ENCODE measurements at places on chromosomes 11 and 22. TPM values are rescaled to one million over a fixed set of nuclear protein-coding genes. Genes with fewer than 3 reads are reported as not detected.

- no peak for DNase-seq
These were observed 34.2 kb upstream of the MOB2 start for GRCh38 chr11:1520663-1521267.

- DNase-seq = no peak
These were observed 3.8 kb upstream of the CBLIF start for GRCh38 chr11:59849129-59849528.

DNA sequence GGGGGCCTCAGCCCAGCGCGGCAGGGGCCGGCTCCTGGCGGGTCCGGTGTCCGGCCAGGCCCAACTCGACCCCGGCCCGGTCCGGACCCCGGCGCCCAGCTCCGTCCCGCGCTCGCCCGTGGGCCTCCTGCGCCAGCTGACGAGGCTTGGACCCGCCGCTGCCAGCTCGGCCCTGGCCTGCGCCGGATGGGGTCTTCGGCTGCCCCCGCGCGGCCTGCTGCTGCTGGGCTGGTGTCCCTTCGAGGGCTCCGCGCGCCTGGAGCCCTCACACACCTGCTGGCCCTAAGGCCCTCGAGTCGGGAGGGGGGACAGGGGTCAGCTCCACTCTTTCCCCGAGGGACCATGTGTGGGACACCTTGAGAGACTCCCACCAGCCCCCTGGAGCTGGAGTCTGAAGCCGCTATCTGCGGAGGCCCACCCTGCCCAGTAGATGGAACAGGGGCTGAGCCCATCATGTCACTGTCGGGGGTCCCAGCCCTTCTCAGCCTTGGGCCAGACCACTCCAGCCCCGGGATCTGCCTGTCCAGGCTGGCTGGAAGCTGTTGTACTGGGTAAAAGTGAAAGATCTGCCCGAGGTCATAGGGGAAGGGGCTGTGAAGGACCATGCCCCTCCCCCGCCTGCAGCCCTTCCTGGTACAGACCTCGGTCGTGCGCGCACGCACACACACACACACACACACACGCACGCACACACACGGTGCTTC is 768 bp upstream of the CDKN1C start:
- peak; percentile 74 for DNase-seq

DNA sequence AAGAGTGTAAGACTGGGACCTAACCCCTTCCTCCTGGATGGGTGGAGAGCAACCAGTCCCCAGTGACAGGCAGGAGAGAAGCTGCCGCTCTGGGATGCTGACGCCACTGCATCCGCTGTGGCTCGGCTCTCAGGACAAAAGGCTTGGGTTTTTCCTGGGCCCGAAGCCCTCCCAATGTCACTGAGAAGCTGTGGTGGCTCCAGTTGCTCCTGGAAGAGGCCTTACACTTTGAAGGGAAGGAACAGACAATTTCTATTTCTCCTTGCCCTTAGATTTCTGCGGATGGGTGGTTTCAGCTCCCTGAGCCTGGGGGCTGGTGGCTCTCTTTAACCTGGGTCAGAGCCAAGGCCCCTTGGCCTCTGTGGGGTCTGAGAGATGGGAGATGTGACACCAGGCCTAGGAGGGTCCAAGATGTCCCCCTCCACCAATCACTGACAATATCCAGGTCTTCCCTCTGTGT is 21.4 kb downstream of the TPBGL start:
- DNase-seq = no peak

- DNase-seq = peak; percentile 78
These were observed 95.5 kb upstream of the PARVA start for GRCh38 chr11:12281571-12282478.

DNA sequence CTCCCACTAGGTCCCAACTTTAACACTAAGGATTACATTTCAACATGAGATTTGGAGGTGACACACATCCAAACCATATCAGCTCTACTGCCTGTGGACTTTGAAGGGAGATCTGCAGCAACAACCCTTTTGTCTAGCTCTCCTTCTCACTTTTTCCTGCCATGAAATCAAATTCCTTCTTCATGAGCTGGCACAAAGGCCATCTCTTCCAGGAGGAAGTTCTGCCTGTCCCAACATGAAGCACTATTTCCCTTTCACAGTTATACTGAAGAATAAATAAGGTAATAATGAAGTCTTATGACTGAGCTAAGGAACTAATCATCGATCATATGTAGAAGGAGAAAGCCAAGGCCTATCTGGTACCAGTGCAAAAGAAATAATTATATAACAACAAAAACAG is 253.5 kb upstream of the TENM4 start:
- no peak for DNase-seq

- DNase-seq = no peak
These were observed 73.0 kb upstream of the SHISAL1 start for GRCh38 chr22:44385781-44386180.

DNA sequence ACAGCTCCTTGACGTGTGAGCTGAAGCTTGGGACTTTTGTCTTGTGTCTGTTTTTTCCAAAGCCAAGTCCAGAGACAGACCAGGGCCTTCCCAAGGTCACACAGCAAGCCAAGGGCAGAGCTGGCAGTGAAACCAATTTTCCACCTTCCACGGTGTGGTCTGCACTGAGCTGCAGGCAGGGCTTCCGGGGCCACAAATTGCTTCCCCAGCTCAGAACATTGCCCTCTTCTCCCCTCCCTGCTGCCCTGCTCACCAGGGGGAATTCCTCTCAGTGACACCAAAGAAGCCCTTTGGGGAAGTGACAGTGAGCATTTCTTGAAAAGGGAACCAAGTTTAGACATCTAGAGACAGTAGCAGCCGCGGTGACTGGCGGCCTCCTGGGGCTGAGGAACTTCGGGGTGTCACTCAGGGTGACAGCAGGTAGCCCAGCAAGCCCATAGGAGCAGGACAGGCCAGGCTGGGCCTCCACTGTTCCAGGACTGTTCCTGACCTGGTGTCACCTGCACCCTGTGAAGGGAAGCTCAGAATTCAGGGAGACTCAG is 9.2 kb downstream of the FXYD2 start:
- DNase-seq = no peak

- DNase-seq = no peak
These were observed 32.1 kb downstream of the APOL5 start for GRCh38 chr22:35749808-35750207.

- DNase-seq = peak; percentile 34
These were observed at the start of gene CALCB for GRCh38 chr11:15073361-15074205. Gene CALCB (plus strand): TSS chr11:15073593. CDS start chr11:15074719, 1,126 bp downstream.

DNA sequence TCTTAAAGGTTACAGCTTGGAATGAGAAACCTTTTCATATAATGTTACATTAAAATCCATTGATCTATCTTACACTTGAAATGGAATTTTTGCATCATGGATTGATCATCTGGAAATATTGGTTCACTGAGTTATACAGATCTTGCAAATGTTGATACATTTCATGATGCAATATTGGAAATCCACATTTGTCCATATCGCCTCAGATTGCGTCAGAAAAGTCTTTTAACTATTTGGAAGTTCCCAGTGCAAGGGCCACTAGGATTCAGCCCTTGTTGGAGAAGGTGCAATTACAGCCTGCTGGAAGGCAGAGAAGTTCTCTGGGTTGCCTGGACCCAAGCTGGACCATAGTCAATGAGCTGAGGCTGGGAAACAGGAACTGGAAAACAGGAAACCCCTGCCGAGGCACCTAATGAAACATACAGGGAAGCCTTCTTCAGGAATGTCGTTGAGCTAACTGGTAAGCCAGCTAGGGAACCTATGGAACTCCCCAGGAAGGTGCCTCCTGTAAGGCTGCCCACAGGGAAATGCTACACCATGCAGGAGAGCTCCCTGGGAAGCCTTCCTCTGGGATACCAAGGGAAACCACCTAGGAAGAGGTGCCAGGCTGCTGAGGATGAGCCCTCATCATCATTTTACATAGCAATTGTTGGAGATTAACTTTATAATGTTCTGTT is 600.4 kb upstream of the CADM1 start:
- no peak for DNase-seq

- DNase-seq = peak; percentile 86
These were observed 1.0 kb upstream of the ROBO4 start for GRCh38 chr11:124898711-124899110.

GRCh38 chr11:17528181-17528691 is 16.0 kb downstream of the USH1C start:
- DNase-seq = no peak

GRCh38 chr22:17980015-17980590 is 44.3 kb downstream of the MICAL3 start:
- DNase-seq = no peak

- no peak for DNase-seq
These were observed 1.1 kb upstream of the RASSF10 start for GRCh38 chr11:13008061-13008435.

- no peak for DNase-seq
These were observed 25.1 kb downstream of the LGR4 start for GRCh38 chr11:27447288-27448183.

DNA sequence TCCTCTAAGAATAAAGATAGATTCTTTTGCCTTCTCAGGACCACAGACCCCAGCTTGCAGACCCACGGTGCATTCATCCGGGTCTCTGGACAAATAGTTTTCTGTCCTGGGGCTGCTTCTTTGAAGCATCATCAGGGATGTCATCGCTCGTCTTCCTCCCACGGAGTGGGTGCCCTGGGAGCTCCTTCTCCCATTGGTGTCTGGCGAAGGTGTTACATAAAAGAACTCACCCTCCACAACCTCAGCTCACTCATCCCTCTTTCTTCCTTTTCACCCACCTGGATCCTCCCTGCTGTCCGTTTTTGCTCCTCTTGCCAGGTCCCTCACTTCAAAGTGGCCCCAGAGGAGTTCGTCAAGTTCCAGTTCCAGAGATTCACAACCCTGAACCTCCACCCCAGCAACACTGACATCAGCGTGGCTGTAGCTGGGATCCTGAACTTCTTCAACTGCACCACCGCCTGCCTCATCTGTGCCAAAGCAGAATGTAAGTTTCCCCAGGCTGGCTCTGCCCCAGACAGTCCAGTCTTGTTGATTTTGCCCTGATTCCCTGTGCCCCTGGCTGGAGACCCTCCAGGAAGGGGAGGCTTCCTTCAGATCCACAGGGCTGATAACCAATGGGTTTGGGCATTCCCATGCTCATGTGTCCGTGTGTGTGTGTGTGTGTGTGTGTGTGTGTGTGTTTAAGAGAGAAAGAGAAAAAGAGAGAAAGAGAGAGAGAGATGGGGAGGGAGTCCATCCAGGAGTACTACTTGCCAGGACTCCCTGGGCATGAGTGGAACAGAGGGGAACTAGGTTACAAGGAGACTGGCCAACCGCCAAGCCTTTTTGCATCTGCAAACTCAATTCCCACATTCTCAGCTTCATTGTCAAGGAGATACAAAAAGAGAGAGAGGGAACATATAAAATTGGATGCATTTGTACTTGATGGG is 204.2 kb upstream of the TBCEL start:
- DNase-seq = no peak

DNA sequence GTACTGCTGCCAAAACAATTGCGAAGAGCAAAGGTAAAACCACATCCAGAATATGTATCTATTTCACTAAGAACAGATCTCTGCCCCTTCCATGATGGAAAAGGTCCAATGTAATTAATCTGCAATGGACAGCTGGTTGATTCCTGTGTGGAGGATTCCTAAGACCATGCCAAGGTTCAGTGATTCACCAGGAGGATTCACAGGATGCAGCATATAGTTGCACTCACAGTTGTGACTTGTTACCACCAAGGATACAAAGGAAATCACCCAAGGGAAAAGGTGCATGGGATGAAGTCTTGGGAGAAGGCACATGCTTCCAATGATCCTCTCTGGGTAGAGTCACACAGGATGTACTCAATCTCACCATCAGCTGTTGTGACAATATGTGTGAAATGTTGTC is 35.1 kb upstream of the CUL5 start:
- DNase-seq = no peak

DNA sequence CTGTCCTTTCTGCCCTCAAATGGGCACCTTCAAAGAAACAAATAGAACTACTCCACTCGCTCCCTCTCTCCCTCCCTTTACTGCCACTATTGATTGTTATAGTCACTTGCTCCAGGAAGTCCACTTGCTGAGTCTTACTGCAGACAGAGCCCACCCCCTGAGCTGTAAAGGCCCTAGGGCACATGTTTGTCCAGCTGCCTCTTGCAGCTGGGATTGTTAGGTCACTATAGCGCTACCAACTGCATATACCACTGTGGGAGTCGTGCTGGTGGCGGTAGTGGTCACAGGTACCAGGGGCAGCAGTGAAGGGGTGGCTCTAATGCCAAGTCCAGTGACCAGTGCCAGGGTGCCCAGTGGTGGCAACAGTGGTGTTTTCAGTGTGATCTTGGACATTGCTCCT is 4.4 kb upstream of the SREBF2 start:
- DNase-seq = no peak

DNA sequence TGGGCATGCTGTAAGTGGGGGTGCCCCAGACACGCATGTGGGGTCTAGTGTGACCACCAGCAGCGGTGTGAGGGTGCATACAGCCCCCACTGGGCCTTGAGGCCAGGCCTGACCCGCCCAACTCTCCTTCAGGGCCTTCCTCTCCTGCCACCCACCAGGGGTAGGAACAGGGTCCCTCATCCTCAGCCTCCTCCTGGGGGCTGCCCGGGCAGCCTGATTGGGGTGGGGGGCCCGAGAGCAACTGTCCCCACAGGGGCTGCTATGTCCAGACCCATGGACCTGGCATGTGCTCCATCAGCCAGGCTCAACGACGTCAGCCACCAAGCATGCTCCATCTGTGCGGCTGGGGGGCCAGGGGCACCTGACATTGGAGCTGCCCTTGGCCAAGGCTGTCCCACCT is 27.2 kb downstream of the RTN4R start:
- no peak for DNase-seq

DNA sequence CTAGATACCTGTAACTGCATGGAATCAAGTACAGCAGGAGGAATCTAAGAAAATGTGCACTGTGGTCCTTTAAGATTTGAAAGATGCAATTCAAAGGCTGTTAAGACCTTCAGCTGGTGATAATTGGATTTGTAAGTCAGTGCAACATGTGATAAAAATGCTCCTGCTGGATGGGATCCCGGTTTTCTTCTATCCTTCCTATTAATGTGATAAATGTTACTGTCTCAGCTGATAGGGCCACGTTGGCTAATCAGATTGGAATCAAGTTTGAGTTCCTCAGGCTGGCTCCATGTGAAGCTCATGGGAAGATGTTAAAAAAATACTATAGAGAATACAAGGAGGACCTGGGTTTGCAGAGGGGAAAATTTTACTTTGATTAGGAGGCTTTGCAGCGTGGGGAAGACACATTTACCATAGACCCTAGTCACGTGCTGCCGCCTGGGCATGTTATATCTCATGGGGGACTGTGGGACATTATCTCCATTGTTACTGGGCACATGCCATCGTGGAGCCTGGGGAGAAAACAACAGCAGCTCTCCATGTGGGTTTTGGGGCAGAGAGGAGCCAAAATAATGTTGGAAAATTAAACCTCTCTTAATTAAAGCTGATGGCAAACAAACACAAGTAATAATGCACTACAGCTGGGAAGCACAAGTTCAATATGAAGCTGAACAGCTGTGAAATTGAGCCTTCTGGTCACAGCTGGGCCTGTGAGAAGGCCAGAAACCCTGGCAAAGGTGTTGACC is 652.5 kb downstream of the NTM start:
- DNase-seq = peak; percentile 66

TAF6L gene
- 12.9 TPM for polyA plus RNA-seq

MOV10L1 gene
- 0.24 TPM for polyA plus RNA-seq

TMEM126A gene
- polyA plus RNA-seq = 38.5 TPM

TSGA10IP gene
- not detected for polyA plus RNA-seq

PRODH gene
- 7.6 TPM for polyA plus RNA-seq

SAA4 gene
- not detected for polyA plus RNA-seq

CNTN5 gene
- polyA plus RNA-seq = 3.0 TPM

TMEM138 gene
- 24.8 TPM for polyA plus RNA-seq

SERPIND1 gene
- polyA plus RNA-seq = not detected

APOL5 gene
- 1.4 TPM for polyA plus RNA-seq

SCN2B gene
- polyA plus RNA-seq = 3.6 TPM

Measured in muscle of back (tissue), 13 donors.